Smooth muscle cell of the brain vasculature (primary cell): ENCODE measurements at places on chromosomes 2 and 18.

DNA sequence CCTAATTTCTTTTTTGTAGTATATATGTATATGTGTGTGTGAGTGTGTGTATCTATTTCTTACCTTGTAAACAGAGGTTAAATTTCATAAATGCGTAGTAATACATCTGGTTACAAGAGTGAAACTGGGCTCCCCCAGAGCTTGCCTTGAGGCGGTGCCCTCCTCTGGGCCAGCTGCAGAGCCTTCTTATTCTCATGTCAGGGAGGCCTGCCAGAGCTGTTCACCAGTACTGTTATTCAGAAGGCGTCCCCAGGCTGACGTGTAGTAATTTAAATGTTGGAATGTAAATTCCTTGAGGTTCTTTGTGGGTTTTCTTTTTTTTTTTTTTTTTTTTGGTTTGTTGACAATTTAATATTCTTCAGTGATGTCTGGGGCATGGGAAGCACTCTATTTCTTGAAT lies 11.2 kb downstream of the COPS8 start:
- no peak for DNase-seq

- no peak for DNase-seq
Observed at GRCh38 chr2:26738481-26738880, 25.6 kb upstream of the SLC35F6 start.

GRCh38 chr2:74097574-74097973 lies 50.1 kb downstream of the BOLA3 start:
- no peak for DNase-seq

DNA sequence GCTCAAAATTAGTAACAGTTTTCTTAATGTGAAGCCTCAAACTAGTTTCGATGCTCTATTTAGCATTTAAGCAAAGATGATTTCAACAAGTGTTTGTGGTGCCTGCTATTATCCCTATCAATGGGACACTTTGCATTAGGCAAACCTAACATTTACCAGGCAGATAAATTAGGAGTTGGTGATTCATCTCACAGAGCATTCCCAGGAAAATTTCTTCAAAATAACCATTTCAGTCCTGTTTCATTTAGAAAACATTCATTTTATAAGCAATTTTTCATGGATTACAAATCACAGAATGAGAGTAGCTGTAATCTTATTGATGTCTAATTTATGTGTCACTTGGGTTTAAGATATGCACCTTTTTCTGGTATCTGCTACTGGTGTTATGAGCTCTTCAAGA lies 62.7 kb downstream of the CLHC1 start:
- no peak for DNase-seq

GRCh38 chr18:4807604-4808293 lies 352.6 kb upstream of the DLGAP1 start:
- no peak for DNase-seq

DNA sequence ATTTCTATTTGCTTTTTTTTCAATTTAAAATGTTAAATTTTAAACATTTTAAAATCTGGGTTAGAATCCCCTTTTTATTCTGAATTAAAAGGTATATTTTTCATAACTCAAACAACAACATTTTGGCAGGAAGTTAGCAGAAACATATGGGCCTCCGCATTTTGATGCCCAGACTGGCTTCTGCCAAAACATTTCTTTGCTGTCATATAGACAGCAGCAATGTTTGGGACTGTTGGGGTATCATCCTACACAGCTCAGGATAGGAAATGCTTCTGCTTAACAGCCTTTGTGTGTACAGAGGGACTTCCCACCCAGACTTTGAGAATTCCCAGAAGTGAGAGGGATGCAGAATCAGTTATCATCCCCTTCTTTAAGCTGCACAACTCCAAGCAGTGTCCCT lies 155.4 kb upstream of the PARD3B start:
- no peak for DNase-seq

DNA sequence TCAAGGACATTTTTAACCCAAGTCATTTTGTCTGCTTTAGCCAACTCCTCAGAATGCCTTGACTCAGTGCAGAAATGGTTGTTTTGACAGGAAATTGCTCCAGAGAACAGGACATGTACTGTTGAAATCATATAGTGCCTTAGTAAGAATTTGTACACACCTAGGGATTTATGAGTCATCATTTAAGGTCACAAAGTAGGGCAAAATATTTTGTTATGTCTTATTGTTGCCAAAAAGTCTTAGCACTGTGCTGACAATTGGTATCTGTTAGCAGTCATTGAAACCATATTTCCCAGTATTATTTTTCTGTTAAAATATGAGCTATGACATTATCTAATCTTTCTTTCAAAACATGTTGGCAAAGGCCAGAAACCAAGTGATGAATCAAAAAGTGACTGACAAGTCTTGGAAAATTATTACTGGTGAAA lies 104.5 kb downstream of the OSBPL6 start:
- no peak for DNase-seq

GRCh38 chr2:199131136-199131655 lies 326.5 kb downstream of the SATB2 start:
- no peak for DNase-seq

DNA sequence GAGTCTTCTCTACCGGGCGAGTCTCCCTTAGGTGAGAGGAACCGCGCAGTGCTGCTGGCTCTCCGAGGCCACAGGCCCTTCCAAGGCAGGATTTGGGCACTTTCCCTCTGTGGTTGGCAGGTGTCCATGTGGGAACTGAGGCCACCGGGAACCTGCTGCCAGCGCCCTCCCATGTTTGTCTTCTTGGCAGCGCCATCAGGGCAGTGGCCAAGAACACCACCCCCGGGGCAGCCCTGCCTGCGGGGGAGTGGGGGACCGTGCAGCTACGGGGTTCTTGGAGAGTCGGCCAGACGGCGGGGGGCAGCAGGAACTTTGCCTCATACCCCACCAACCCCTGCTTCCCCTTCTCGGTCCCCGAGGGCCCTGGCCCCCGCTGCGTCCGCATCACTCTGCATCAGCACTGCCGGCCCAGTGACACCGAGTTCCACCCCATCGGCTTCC lies 10.0 kb downstream of the CAPN10 start:
- no peak for DNase-seq

- no peak for DNase-seq
Observed at GRCh38 chr2:14677039-14677438, 44.5 kb downstream of the LRATD1 start.

- no peak for DNase-seq
Observed at GRCh38 chr2:156649596-156649995, 213.4 kb downstream of the GPD2 start.

- DNase-seq = no peak
Observed at GRCh38 chr2:176280867-176281658, 11.8 kb downstream of the MTX2 start.
